Fibroblast of the aortic adventitia (primary cell): ENCODE measurements at places on chromosomes 5 and 9. TPM values are rescaled to one million over a fixed set of nuclear protein-coding genes. Genes with fewer than 3 reads are reported as not detected.

TRIM14 gene
- 0.81 and 2.0 TPM in 2 replicates for total RNA-seq

FAM153A gene
- total RNA-seq = not detected in 2 replicates

ANKRD20A1 gene
- 0.27 TPM in 1 of 2 replicates, not detected in the other for total RNA-seq

LCN10 gene
- total RNA-seq = not detected in 2 replicates

C9orf153 gene
- 0.41 and 0.45 TPM in 2 replicates for total RNA-seq

CCL28 gene
- 5.1 and 5.6 TPM in 2 replicates for total RNA-seq

PCDHB4 gene
- 0.09 and 0.65 TPM in 2 replicates for total RNA-seq

PCDHGA4 gene
- total RNA-seq = 3.7 and 9.9 TPM in 2 replicates

GRCh38 chr9:35966433-35966832 is 8.5 kb upstream of the OR2S2 start:
- DNase-seq = no peak

- DNase-seq = no peak
These were observed 75.0 kb downstream of the NSG2 start for GRCh38 chr5:174120401-174121005.

GRCh38 chr5:117568622-117569021 is 994.0 kb upstream of the SEMA6A start:
- DNase-seq = peak; percentile 21

GRCh38 chr5:22709743-22710142 is 143.4 kb downstream of the CDH12 start:
- DNase-seq = no peak

GRCh38 chr5:94857111-94857510 is 238.6 kb downstream of the SLF1 start:
- DNase-seq = no peak

DNA sequence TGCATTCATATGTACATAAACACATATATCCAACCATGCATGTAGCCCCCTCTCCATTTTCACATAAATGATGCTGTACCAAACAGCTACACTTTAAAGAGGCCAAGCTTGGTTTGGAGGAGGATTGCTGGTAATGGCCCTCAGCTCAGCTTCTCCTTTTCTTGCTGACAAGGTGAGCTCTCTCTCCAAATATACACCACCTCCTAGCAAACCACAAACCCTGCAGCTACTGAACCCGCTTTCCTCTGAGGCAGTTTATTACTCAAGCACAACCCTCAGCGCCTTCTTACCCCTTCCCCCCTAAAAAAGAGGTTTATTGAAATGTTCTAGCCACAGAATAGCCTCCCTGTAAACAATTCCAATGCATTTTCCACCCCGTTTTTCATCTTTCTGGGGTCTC is 54.0 kb downstream of the ALG2 start:
- no peak for DNase-seq

DNA sequence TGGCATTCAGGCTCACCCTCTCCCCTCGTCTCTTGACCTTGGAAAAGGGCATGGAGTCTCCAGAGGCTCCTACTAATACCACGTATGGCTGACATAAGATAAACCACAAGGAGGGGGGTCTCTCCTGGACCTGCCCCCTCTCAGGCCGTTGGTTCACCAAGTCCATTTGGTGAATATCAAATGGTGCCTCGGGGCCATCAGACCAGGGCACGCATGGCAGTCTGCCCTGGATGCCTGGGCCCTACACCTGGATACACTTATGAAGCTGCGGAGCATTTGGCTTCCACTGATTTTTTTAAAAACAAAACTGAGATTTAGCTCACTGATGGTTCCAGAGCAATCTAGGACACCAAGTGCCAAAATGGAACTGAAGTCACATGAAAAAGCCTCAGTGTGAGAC is 40.3 kb upstream of the ZNF622 start:
- DNase-seq = no peak

- no peak for DNase-seq
These were observed 12.2 kb upstream of the SLC25A48 start for GRCh38 chr5:135822286-135822685.

GRCh38 chr9:133943036-133943780 is 48.9 kb downstream of the VAV2 start:
- no peak for DNase-seq

DNA sequence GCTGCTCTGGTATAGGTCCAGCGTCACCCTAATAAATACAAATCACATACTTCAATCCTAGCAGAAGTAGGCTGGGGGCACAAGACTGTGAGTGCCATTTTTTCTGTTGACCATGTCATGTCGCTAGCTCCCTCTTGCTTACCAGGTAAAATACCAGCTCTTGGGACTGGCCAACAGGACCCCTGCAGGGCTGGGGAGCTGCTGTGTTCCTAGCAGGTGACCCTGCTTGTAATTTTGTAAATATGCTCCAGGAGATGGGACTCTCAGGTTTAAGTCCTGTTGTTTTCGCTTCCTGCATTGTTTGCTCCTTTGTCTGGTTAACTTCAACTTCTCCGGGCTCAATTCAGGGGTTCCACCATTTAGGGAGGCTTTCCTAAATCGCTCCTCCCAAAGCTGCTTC is 286.6 kb upstream of the DAP start:
- DNase-seq = no peak

DNA sequence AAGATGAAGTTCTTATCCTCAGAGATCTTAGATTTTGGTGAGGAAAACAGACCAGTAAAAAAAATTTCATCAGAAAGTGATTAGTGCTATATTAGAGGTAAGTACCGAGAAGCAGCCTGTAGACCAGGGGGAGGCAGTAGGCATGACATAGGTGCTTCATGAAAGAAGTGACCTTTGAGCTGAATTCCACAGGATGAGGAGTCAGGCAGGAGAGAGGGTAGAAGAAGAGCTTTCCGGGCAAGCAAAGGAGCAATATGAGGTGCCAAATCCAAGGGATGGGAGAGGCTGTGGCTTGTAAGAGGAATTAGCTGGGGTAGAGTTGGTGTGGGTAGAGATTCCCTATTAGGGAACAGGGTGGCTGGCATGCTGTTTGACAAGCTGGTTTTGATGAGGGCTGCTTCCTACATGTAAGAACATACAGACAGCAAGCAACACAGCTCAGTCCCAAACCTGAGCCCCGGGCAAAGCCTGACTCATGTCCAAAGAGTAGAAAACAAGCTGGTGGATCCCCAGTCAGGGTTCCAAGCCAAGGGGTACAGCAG is 48.4 kb upstream of the PWWP2A start:
- no peak for DNase-seq

DNA sequence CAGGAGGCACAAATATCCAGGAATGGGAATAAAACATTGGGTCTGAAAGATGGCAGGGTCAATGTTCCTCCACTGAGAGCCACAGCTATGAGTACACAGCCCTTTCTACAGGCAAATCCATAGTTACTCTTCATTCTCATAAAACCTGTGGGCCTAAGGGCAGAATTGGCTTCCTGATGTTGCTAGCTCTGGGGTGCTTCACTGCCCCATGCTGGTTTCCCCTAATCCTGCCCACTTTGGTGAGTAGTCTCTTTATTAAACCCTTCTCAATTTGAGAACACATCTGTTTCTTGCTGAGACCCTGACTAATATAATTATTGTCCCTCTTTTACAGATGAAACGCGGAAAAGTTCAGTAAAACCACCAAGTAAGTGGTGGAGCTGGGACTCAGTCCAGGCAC is 66.3 kb upstream of the RAI14 start:
- DNase-seq = no peak

DNA sequence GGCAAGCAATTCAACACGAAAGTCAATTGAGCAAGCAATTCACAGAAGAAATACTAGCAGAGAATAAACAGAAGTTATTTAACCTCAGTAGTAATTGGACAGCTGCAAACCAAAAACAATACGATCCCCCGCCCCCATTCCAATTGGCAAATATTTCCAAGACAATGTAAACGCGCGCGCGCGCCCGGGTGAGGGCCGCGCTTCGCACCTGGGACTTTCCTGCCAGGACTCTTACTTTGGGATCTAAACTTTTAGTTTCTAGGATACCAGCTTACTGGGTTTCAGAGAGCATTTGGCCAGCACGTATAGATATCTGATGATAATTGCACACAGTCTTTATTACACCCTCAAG is 8.6 kb downstream of the RUFY1 start:
- DNase-seq = peak; percentile 16

DNA sequence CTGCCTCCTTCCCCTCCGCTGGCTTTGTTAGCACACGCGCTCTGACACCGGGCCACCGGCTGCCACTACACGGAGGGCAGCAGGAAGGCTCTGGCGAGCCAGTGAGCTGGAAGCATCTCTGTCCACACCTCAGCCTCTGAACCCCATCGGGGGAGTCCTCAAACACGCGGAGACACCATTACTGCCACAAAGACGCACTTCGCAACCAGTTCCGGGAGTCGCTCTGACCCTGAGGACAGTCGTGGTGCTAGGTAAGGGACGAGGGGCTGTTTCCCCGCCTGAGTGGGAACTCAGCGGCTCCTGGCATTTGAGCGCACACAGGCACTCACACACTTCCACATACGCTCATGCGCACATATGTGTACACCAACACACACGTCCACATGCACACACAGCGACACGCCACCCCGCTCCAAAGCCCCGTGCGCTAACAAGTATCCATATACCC is 160.0 kb downstream of the C9orf152 start:
- no peak for DNase-seq

DNA sequence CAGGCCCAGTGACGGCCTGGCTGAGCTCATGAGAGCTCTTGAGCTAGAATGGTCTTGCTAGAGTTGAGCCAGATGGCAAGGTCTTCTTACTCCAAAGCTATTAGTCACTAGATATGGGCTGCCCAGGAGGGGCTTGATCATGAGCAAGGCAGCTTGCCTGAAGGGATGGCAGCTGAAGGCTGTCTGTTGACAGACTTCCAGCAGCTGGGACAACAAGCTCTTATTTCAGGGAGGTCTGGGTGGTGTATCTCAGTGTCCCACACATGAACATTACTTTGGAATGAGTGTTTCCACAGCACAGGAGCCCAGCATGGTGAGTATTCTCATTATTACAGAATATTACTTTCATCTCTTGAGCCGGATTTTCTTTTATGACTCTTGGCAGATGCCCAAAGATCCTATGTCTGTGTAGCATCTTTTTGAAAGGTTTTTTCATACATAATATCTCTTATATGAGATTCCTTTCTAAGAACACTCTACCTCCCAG is 414.1 kb downstream of the ARHGEF28 start:
- peak; percentile 89 for DNase-seq

DNA sequence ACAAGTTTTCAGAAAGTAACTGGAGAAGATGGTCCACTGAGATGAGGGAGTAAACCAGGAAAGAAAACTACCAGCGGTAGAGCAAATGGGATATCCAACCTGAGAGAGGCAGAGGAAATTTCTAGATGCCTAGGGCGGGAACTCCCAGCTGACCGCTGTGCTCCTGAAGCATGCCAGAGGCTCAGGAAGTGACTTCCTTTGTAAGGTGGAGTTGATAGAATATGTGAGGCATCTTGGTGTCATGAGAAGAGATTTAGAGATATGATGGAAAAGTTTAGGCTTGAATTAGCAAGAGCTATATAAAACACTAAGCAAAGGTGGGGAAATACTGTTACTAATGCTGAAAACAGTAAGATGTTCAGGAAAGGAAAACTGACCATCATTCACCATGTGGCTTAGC is 124.1 kb downstream of the C9orf152 start:
- no peak for DNase-seq

DNA sequence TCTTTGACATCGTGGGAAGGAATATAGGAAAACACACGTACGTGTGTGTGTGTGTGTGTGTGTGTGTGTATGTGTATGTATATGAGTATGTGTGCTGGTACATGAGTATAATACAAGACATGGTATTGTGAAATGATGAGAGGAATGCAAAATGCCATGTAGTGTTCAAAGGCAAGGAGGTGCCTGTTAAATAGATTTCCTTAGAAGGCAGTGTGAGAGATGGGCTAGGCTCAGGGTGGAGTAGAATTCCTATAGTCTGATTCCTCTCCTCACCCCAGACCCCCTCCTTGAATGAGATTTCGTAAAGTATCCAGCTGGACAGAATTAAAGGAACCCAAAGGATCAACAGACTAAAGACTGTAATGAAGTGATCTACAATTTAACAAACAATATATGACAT is 11.1 kb downstream of the GPR21 start:
- peak; percentile 61 for DNase-seq

DNA sequence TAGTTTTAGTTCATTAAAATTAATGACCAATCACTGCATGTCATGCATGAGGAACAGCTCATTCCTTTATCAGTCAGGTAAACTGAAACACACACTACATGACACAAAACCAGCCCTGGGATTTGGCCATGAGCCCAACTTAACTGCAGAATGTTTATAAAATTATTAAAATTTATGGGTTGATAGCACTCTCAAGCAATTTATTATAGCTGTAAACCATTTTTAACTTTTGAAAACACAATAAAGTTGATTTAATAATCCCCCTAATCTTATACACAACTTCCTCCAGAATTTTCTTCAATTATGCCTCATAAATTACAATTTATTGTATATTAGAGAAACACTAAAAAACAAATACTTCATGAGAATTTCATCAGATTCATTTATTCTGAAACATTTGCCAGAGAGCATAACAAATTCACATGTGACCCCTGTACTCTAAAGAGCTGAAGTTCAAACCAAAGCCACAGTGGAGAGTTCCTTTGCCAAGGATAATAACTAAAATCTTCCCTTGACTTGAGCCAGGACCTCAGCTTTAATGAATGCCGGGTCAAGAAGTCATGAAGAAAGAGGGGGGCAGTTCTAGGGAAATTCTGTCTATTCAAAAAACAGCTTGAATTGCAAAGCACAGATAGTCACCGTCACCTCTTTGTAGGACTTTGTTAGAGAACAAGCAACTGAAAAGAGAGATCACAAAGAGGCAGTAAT is 763.7 kb upstream of the GRAMD2B start:
- DNase-seq = peak; percentile 77

- DNase-seq = peak; percentile 30
These were observed at the start of gene SLC22A5 for GRCh38 chr5:132369474-132370180. Gene SLC22A5, plus strand, starts transcription at chr5:132369710. Its CDS starts 263 bp downstream, at chr5:132369973.

GRCh38 chr5:157989296-157989695 is 130.4 kb upstream of the CLINT1 start:
- peak; percentile 27 for DNase-seq

DNA sequence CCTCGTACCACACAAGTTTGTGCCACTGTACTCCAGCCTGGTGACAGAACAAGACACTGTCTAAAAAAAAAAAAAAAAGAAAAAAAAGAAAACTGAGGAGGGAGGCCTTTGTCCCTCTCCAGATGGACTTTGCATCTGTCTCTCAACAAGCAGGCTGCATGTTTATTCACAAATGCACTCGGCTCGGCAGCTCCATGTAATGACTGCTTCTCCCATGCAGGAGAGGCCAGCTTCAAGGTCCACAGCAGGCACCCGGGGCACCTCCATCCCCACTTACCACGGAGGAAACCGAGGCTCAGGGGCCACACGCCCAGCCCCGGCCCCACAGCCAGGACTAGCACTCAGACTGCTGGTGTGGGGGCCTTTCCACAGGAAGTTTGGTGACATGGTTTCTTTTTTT is 13.1 kb upstream of the NCS1 start:
- no peak for DNase-seq

DNA sequence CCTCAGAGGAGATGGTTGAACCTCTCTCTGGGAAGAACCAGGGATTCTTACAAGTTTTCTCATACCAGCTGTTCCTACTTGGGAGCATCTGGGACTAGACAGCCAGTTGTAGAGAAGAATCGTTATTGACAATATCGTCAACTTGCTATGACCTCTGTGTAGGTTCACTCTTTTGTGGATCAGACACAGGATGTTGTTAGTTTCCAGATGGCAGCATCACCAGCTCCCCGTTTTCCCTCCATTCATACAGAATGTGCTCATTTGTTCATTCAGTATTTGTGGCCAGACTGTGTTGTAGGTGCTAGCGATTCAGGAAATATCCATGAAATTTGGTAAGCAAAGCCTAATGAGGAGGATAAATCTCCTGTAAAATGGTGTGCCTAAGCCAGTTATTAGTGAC is 3.7 kb downstream of the PDE8B start:
- DNase-seq = no peak
